Pulmonary artery endothelial cell (primary cell): ENCODE measurements at places on chromosomes 7 and 10. TPM values are rescaled to one million over a fixed set of nuclear protein-coding genes. Genes with fewer than 3 reads are reported as not detected.

- DNase-seq, result no peak
These were observed 63.1 kb upstream of the SORCS3 start for GRCh38 chr10:104577861-104578521.

SP8 gene
- not detected in 2 replicates for total RNA-seq

STOX1 gene
- total RNA-seq, result 0.11 and 0.13 TPM in 2 replicates

DNA sequence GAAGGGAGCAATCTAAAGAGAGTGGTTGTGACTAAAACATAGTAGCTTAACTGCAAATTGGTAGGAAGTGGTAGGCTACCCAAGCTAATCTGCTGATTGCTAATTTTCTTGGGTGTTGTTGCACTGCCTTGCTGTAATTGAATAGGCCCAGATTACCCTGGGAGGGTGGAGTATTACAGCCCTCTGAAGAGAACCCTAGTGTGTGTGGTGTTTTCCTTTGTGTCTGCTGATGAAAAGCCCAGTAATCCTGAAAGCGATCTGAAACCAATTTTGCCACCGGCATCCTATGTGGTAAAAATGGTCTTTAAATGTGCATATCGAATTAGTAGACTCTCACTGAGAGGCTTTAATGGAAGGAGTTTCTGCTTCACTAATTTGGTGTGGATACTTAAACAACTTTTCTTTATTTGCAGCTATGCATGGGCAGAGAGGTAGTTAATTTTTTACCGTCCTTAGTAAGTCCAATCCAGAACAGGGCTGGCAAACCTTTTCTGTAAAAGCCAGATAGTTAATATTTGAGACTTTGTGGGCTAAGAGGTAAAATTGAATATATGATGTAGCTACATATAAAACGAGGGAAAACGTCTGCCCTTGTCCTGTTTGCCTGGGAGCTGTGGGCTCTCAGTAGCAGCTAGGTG lies 92.5 kb downstream of the CSTF2T start:
- DNase-seq, result no peak

UBTD1 gene
- total RNA-seq, result 41.4 and 58.4 TPM in 2 replicates

CARD11 gene
- 18.4 and 18.5 TPM in 2 replicates for total RNA-seq

DNA sequence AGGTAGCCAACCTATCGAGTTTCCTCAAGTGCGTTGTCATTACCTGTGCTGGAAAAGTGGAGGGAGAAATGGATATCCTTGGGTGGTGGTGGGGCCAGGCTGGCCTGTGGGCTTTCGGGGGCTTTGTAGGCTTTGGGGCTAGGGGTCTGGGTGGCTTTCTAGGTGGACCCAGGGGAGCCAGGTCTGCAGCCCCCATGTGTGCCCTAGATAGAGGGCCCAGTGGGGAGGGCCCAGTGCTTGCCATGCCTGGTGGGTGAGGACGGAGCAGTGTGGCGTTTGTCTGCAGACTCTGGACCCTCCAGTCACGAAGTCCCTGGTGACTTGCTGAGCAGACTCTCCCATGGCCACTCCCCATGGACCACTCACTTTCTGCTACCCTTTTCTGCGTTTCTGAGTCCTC lies 19.7 kb downstream of the EMX2 start:
- no peak for DNase-seq

PPRC1 gene
- 12.3 and 16.6 TPM in 2 replicates for total RNA-seq

GRCh38 chr7:130463553-130464434 lies 23.0 kb upstream of the CEP41 start:
- DNase-seq, result no peak

DNA sequence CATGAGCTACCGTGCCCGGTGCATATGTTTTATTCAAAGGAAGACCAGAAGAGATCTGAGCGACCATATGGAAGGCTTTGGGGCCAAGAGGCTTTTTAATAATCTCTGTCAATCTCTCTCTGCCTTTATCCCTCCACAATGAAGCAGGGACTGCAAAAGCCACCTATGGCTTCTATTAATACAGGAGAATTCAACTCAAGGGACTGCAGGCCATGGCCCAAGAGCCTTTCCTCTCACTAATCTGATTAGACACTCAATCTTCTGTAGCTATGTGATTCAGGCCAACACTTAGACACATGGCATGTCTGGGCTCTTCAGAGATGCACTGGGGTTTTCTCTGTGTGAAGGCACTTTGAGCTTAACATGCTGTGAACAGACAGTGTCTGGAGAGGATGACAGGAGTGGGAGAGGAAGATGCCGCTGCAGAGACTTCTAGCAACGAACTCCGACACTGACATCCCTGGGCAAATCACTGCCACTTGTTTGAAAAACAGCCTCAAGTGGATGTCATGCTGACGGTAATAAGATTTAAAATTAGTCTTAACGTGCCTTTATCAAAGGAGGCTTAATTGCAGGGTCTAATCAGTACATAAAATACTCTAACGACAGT lies 114.4 kb upstream of the AOAH start:
- no peak for DNase-seq

RARRES2 gene
- not detected in 2 replicates for total RNA-seq

CHN2 gene
- 0.13 and 0.78 TPM in 2 replicates for total RNA-seq

HTR7 gene
- total RNA-seq, result 0.13 and 0.28 TPM in 2 replicates

GRCh38 chr10:78437998-78438906 lies 404.6 kb downstream of the RPS24 start:
- no peak for DNase-seq
